ENCODE measurements at places on chromosomes 7 and 10.

DNA sequence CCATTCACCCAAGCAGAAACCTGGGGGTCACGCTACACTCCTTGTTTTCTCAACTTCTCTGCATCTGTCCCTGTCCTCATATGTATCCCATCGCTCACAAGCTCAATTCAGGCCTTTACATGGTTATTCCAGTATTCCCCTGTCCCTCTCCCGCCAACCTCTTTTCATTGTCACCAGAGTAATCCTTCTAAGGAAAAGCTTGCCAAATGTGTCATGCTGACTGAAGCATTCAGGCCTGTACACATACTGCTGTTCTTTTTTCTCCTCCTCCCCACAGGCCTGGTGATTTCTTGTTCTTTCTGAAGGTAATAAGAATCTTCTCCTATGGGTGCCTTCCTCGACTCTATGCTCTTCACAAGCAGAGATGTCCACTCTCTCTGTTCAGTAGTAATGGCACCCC is 282.2 kb downstream of the PHTF2 start:
- no peak for DNase-seq

GRCh38 chr10:77836299-77836820 is 90.2 kb downstream of the DLG5 start:
- DNase-seq, result no peak

DNA sequence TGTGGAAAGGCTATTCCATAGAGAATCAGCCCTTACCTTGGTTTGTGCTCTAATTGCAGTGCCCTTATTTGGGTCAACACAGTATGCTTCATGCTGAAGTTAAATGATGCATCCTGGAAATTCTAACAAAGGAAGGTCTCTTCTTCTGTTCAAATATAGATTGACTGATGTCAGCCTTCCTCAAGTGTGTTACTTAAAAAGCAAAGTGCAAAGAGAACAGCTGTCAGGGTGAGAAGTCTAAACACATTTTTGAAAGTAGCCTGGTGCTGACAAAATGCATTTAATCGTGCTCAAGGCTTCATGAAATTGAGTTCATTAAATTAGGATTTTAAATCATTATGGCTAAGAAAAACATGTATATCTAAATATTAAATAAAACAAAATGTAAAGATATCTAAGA is 19.5 kb downstream of the AGR2 start:
- no peak for DNase-seq

GRCh38 chr10:117362313-117362712 is 12.9 kb downstream of the PDZD8 start:
- no peak for DNase-seq

GRCh38 chr7:156176039-156176438 is 363.8 kb upstream of the SHH start:
- DNase-seq, result no peak

- no peak for DNase-seq
Observed at GRCh38 chr7:122887198-122887597, 938 bp upstream of the CADPS2 start.

- DNase-seq, result no peak
Observed at GRCh38 chr7:125516194-125516593, 586.6 kb upstream of the POT1 start.

DNA sequence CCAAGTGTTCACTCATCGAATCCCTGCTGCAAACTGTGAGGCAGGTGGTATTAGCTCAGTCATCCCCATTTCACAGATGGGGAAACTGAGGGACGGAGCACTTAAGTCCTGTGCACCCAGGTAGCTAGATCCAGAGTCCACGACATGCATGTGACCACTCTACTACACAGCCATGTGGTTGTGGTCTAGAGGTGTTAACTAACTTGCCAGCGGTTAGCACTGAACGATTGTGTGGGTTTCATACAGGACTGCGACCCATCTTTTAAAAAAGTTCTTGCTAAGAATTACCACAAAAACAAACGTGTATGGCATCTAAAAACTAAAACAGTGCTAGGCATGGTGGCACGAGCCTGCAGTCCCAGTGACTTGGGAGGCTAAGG is 16.1 kb upstream of the ABCC2 start:
- no peak for DNase-seq

- DNase-seq, result no peak
Observed at GRCh38 chr7:95324431-95324830, at the start of gene PON1. TSS of gene PON1 (minus strand) at chr7:95324532. CDS start at chr7:95324475, 57 bp downstream.

DNA sequence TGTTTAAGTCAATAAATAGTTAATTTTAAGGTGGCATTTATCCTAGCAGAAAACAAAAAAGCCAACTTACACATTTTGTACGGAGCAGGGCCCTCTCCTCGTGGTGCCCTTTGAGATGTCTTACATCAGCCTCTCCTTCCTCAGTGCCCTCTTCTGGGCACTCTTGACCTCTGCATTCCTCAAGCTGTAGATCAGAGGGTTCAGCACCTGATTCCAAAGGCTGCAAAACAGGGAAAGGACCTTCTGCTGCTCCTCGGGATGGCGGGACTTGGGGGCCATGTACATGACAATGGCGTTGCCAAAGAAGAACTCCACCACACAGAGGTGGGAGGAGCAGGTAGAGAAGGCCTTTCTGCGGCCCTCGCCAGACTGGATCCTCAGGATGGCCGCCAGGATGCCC is 4.6 kb upstream of the OR2A14 start:
- DNase-seq, result no peak

DNA sequence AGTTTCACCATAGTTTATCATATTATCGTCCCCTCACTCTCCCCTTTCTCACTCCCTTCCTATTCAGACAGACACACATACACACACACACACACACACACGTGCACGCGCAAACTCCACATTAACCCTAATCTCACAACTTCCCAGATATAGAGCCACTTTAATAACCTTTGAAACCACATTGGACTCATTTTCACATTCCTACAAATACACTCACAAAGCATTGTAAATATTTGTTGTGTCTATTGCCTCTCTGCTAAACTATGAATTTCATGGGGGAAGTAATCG is 433.6 kb downstream of the GRM8 start:
- DNase-seq, result no peak

DNA sequence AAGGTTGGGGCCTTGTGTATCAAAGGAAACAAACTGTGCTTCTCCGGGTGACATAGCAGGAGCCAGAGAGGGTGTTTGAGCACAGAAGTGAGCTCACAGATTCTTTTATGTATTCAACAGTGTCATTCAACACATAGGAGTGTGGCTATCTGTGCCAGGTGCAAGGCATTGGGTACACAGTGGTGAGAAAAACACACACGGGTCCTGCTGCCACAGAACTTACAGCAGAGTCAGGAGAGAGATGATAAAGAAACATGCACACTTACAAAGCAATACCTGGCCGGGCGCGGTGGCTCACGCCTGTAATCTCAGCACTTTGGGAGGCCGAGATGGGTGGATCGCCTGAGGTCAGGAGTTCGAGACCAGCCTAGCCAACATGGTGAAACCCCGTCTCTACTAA is 16.3 kb upstream of the ECHDC3 start:
- DNase-seq, result no peak

GRCh38 chr10:45424668-45425404 is 50.8 kb downstream of the ALOX5 start:
- no peak for DNase-seq

DNA sequence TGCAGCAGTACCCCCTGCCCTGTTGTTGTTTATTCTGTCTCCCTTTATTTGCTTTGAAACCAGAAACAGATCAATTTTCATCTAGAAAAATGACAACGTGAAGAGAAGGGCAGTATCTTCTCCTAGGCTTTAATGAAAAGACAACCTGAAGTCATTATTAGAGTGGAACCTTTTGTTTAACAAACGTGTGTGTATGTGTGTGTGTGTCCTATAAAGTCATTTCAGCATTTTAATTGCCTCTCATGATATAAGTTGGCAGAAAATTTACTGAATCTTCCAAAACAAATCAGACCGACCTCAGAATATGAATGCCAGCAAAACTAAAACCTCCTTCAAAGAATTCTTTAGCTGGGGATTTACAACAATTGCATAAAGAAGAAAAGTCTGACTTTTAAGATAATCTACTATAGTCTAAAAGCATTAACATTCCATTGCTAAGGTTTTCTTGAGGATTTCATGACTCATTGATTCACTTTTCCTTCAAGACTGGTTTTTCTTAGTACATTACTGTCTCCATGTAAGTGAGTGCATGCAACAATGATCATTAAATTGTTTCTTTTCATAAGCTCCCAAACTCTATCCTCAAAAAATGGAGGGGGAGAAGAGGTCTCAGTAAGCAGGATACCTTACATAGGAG is 3.2 kb downstream of the GLI3 start:
- DNase-seq, result no peak

GRCh38 chr7:97174303-97174702 is 56.8 kb downstream of the SDHAF3 start:
- DNase-seq, result no peak

DNA sequence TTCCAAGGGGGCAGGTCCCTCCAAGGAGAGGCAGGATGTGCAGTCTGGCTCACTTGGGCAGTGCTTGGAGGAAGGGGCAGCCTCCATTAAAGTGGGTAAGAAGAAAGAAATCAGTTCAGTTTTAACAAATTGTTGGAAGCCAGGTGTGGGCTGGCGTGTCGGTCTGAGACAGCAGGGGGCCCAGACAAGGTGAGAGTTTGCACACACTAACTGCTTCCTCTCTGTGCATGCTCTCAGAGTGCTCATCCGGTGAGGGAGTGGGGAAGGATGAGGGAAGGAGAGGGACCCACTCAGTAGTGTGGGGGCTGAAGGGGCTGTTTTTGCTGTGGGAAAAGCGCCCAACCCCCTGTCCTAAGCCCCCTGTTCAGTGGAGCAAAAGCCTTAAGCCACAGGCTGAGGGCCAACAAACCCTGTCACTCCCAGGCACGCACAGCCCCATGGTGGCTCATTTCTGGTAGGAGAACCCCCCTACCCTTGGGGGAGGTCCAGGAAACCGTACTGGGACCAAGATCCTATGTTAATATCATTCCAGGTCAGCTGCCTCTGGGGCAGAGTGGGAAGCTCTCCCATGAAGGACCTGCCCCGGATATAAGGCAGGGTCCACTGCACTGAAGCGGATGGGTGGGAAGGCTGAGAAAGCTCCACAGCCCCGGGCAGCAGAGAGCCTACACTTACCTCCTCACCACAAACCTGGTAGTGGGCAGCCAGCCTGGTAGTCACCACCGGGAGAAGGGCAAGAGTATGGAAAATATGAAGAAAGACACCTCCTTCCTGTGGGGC is 5.1 kb upstream of the PCBD1 start:
- DNase-seq, result no peak

DNA sequence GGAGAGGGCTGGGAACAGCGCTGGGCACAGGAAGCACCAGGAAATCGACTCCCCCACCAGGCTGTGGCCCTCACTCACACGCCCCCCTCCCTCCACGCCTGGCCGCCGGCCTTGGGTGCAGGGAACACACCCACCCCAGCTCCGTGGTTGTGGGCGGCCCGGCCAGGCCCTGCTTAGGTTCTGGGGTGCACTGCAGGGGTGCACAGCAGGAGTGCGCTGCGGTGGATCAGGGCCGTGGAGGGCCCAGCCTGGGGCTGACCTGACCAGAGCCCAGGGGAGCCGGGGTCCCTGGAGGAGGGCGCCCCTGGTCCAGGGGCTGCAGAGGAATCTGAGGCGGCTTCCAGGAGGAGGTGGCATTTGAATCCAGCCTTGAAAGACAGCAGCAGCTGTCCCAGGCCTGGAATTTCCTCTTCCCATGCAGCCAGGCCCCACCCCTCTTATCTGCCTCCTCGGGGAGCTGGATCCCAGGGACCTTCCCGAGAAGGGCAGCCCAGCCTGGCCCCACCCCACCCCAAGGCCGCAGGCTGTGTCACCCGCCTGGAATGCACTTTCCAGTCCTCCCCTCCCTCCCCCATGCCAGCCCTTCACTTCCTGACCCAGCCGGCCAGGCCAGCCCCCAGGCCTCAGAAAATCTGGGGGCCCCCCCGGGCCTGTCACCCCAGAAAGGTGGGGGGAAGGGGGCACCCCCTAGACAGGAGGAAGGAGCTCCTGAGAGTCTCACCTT is 18.4 kb upstream of the PDGFA start:
- DNase-seq, result no peak

GRCh38 chr7:102814025-102814471 is 65.2 kb downstream of the FAM185A start:
- DNase-seq, result no peak

GRCh38 chr10:52632591-52632990 is 140.0 kb downstream of the MBL2 start:
- peak; percentile 50 for DNase-seq

- DNase-seq, result no peak
Observed at GRCh38 chr7:155166673-155167370, 96.7 kb downstream of the HTR5A start.

DNA sequence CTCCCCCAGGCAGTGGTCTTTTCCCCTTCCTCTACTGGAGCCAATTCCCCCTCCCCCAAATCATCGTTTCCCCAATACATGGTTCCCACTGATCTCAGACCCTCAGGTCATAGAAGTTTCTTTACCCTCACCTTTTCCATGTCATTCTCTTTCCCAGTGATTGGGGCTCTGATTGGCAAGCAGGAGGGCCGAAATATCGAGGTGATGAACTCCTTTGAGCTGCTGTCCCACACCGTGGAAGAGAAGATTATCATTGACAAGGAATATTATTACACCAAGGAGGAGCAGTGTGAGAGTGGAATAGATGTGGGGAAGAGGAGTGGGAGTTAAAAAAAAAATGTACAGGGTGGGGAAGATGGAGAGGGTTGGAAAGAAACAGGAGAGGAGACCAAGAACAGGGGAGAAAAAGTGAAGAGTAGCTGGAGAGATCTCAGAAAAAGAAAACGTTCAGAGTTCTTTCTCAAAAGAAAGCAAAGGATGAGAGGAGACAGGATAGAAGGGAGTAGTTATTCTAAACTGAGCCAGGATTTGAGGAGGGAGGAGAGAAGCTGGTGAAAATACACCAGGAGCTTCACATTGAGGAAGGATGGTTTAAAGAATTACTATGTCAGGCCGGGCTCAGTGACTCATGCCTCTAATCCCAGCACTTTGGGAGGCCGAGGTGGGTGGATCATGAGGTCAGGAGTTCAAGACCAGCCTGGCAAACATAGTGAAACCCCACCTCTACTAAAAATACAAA is 858 bp downstream of the COPS6 start:
- no peak for DNase-seq

GRCh38 chr10:59036311-59037017 is 140.0 kb upstream of the PHYHIPL start:
- DNase-seq, result no peak

GRCh38 chr7:98569691-98570337 is 47.3 kb upstream of the NPTX2 start:
- DNase-seq, result no peak

GRCh38 chr10:63579371-63580014 is 58.3 kb downstream of the REEP3 start:
- DNase-seq, result no peak

DNA sequence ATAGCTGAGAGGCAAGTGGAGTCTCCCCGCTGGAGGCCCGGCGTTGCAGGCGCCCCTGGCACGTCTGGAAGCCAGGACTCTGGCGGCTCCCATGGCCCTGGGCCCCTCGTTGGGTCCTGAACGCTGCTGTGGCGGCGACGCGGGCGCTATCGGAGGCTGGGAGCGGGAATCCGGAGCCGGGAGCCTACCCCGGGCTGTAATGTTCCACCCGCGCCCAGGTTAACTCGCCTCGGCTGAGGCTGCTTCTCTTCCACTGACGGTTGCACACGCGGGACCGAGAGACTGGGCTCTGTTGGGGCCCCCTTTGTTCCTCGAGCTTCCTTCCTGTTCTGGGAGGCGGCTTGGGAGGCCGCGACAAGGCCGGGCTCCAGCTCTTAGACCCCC is 1.3 kb upstream of the HOXA5 start:
- DNase-seq, result no peak

GRCh38 chr7:116588641-116589594 is 64.1 kb downstream of the CAV1 start:
- peak; percentile 96 for DNase-seq

- no peak for DNase-seq
Observed at GRCh38 chr7:96331233-96331632, 9.3 kb upstream of the SLC25A13 start.

- DNase-seq, result no peak
Observed at GRCh38 chr7:156002362-156003066, 190.3 kb upstream of the SHH start.

GRCh38 chr7:110922906-110923305 is 168.0 kb upstream of the LRRN3 start:
- DNase-seq, result no peak

Measured in SK-N-MC (cell line).